Esophagus mucosa (tissue), 1 donor: ENCODE measurements at places on chromosomes 6 and 20. TPM values are rescaled to one million over a fixed set of nuclear protein-coding genes. Genes with fewer than 3 reads are reported as not detected.

Gene OLIG3
- not detected for total RNA-seq

Gene SLC32A1
- total RNA-seq, result not detected

Gene GGTLC1
- not detected for total RNA-seq

Gene SMPDL3A
- total RNA-seq, result 11.8 TPM

Gene FHL5
- 1.8 TPM for total RNA-seq

Gene KIF25
- not detected for total RNA-seq

Gene SPATA25
- 0.76 TPM for total RNA-seq

Gene MCCD1
- not detected for total RNA-seq

Gene HLA-DOA
- 1.4 TPM for total RNA-seq

Gene PCED1A
- 16.5 TPM for total RNA-seq

Gene HSPA12B
- 1.2 TPM for total RNA-seq

Gene CALHM4
- total RNA-seq, result not detected

Gene ENPP5
- total RNA-seq, result 0.44 TPM

Gene TMEM217
- 0.84 TPM for total RNA-seq
